Activated CD8-positive, alpha-beta memory T cell treated with anti-CD3 and anti-CD28 coated beads for 4 hours (primary cell): ENCODE measurements at places on chromosomes 7 and 10.

- no peak for DNase-seq
Observed at GRCh38 chr7:132430861-132431822, 145.1 kb downstream of the PLXNA4 start.

DNA sequence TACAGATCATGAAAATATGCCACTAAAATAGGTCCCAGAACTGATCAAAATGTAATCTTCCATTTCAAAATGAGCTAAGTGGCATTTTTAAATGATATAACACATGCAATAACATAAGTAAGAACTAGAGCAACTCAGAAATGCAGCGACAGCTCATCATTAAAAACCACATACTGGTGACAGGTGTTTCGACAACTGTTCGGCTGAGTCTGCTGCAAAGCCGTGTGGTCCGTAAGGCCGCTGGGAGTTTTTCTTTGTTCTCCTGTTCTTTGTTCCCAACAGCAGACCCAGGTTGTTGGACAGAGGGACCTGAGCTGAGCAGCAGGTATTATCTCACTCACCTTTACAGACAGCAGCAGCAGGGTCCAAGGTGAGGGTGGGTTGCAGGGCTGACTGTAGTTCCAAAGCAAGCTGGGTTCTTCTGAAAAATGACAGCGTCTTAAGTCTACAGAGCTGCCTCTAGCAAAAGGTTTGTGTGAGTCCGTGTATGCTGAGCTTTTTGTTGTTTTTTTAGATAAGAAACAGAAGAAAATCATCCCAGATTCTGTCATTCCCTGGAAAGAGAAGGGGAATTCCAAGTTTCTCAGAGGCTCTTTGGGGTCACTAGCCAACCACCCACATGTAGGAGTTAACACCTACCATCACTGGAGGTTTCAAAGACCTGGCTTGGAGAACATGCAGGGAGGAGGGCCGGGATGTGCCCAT lies 45.4 kb upstream of the MACROH2A2 start:
- DNase-seq: no peak

GRCh38 chr10:60385399-60385738 lies 4.3 kb downstream of the ANK3 start:
- no peak for DNase-seq

DNA sequence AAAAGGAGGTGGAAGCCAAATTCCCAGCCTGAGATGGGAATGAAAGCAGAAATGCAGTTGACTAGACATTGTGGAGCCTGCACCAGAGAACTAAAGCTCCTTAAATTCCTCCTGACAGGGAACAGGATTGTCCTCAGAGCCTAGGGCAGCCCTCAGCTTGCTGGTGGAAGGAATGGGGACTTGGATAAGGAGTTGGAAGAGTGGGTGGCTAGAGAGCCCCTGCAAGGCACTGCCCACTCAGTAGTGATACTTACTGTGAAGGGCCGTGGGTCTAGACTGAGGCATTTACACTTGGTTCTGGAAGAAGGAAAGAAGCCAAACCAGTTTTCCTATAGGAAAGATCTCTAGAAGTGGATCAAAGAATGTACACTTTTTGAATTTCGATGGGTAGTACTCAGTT lies 117.6 kb downstream of the PLCE1 start:
- DNase-seq: no peak

DNA sequence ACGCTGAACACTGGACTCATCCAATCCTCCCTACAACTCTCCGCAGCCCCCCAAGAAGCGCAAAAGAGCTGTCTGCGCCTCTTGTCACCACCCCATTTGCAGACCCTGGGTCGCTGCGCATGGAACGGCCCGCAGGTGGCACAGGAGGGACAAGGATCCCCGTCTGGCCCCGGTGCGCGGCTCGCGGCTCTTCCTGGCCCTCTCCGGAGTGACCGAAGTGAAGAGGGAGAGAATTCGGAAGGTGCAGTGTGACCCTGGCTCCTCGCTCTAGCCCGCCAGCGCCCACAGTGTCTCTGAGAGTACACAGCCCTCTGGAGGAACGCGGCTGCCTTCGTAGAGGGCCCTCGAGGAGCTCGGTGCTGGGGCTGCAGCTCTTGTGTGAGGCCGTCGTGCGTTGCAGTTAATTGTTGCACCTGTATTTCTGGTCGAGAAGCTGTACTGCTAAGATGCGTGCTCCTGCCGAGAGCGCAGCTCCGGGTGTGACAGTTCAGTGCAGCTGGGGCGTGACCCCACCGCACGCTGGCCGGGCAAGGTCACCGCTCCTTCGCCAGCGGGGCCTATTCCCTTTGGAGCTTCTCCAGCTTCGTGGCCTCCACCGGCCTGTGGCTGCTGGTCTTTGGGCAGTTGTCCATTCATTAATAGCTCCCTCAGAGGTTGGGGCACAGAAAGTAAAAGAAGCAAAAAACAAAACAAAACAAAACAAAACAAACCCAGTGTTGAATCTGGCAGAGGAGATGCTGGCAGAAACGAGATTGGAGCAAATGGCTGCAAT lies 119.0 kb downstream of the SEC23IP start:
- no peak for DNase-seq

- DNase-seq: no peak
Observed at GRCh38 chr7:72183835-72184234, 228.3 kb downstream of the CALN1 start.

GRCh38 chr7:39531818-39532217 lies 34.4 kb upstream of the YAE1 start:
- no peak for DNase-seq
